Bone marrow (tissue), 2 donors: ENCODE measurements at places on chromosomes 3 and 15.

- no peak for DNase-seq
Observed at GRCh38 chr3:40939030-40939740, 260.1 kb upstream of the CTNNB1 start.

- DNase-seq: no peak
Observed at GRCh38 chr15:67080118-67080899, 14.9 kb downstream of the SMAD3 start.

- no peak for DNase-seq
Observed at GRCh38 chr15:64247906-64248541, 85.2 kb upstream of the PPIB start.

DNA sequence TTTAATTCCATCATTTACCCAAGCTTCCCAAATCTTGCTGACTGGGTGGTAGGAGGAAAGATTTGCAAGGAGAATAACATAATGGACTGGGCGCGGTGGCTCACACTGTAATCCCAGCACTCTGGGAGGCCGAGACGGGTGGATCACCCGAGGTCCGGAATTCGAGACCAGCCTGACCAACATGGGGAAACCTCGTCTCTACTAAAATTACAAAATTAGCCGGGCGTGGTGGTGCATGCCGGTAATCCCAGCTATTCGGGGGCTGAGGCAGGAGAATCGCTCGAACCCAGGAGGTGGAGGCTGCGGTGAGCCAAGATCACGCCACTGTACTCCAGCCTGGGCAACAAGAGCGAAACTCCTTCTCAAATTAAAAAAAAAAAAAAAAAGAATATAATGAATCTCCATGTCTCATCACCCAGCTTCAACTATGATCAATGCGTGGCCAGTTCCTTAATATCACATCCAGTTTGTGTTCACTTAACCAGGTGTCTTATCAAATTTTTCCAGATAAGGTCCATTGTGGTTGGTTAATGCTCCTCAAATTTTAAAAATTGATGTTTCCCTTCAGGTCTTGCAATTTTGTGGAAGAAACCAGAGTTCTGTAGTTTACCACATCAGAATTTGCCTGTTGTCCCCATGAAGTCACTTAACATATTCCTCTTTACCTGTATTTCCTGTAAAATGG, 1.3 kb upstream of the ABCF3 start:
- DNase-seq: no peak

DNA sequence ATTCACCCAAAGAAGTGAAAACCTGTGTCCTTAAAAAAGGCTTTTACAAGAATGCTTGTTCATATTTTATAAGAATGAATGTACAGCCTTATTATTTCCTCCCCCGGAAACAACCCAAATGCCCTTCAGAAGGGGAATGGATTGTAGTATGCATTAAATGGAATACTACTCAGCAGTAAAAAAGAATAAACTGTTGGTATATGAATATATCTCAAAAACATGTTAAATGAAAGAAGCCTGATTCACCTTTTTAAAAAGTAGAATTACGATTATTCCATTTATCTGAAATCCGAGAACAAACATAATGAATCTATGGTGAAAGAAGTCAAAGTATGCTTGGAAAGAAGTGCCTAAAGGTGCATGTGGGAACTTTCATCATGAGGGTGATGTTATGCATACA, 20.5 kb downstream of the STT3B start:
- DNase-seq: no peak

- DNase-seq: no peak
Observed at GRCh38 chr15:38854506-38854905, 289.9 kb upstream of the RASGRP1 start.

DNA sequence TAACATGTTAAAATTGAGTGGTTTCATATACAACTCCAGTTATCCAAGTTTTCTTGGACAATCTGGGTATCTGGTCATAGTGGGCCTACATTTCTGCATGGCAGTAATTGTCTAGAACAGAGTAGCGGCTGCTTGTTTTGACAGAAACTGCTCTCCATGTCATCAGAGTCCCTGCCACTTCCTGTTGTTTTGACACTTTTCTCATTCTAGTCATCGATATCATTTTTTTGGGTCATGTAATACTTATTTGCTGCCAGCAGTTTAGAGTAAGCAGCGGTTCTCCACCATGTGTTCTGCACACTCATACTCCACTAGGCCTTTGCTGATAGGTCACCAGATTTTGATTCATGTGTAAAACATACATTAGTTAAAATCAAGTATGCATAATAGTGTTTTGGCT, 81.5 kb downstream of the SLC25A26 start:
- DNase-seq: no peak

- no peak for DNase-seq
Observed at GRCh38 chr3:18086078-18086477, 339.1 kb downstream of the SATB1 start.

DNA sequence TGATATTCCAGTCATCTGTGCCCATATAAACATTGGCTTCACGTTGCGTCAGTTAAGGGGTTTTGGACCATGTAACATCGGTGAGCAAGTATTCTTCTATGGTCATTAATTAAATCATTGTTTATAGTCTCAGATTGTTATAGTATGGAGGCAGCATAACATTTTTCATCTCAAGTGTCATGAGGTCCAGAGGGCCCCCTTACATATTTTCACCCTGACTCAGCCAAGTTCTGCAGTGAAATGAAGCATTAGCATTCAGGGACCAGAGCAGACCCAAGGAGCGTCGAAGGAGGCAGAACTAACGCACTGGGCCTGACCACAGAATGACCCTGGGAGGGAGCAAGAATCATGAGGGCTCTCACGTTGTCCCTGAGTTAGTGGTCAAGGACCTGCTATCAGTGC, 171.5 kb downstream of the LRTM1 start:
- no peak for DNase-seq

GRCh38 chr15:64163659-64164362, 989 bp upstream of the PPIB start:
- DNase-seq: no peak

GRCh38 chr15:61126811-61127210, 102.3 kb downstream of the RORA start:
- DNase-seq: no peak

DNA sequence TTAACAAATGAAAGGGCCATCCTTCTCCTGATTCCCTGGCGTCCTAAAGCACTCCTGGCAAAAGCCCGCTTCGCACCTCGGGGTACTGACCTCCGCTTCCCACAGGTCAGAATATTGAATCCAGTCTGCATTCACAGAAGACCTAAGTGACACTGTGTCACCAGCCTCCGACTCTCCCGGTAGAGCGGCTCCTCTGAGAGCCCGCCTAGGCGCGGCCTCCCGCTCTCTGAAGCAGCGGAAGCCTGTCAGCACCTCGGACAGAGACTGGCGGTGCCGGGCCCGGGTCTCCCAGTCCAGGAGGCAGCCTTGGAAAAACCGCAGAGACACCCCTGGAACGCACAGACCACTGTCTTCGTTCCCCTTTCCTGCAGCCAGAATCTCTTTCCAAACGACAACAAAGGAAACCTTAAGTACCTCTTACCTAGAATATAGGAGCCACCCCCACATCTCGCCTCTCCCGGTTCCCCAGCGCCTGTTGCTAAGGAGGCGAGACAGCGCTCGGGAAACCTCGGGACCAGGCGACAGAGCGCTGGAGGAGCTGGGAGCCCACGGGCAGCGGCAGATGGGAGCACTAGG, 1.2 kb downstream of the GABRB3 start:
- no peak for DNase-seq

DNA sequence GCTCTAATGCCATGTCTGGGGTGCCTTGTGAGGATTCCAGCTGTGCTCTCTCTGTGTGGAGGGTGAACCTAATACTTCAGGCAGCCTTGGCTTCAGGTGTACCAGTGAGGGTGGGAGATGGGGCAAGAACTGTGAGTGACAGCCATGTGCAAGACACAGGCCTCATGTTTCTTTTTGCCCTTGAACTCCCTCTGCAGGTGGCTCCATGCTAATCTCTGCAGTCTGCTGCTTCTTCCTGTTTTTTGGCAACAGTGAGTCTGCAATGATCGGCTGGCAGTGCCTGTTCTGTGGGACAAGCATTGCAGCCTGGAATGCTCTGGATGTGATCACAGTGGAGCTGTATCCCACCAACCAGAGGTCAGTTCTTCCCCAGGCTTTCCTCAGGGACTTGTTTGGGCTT, 189.3 kb downstream of the SV2B start:
- peak; percentile 19 for DNase-seq
